ENCODE measurements at places on chromosomes 2 and 18.

DNA sequence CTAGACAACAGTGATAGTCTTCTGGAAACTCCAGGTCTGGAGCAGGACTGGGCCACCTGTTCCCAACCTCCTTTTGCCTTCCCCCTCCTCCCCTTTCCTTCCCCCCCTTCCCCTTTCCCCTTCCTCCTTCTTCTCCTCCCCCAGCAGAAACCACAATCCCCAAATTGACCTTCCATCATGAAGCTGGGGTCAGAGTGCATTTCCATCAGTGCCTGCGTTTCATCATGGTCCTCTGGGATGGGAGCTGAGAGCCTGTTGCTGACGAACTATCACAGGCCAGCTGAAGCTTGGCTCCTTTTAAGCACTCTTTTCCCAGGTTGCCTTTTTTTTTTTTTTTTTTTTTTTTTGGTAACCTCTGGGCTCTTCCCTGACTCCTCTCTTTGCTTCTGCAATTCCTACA, 52.6 kb upstream of the SMAD2 start:
- DNase-seq, result no peak

DNA sequence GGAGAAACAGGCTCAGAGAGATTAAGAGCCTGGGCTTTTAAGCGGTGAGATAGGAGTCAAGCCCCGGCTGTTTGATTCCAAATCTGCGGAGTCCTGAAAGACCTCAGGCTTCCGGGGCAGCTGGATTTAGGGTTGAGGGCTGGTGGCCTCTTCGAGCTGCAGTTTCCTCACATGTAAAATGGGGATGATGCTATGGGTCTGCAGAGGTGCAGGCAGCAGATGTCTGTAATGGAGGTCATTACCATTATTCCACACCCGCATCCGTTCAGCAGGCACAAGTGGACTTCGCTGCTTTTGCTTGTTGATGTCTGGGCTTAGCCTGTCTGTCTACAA, 175.6 kb upstream of the HS6ST1 start:
- DNase-seq, result no peak

GRCh38 chr2:33204945-33205344, 258.2 kb downstream of the LTBP1 start:
- no peak for DNase-seq

DNA sequence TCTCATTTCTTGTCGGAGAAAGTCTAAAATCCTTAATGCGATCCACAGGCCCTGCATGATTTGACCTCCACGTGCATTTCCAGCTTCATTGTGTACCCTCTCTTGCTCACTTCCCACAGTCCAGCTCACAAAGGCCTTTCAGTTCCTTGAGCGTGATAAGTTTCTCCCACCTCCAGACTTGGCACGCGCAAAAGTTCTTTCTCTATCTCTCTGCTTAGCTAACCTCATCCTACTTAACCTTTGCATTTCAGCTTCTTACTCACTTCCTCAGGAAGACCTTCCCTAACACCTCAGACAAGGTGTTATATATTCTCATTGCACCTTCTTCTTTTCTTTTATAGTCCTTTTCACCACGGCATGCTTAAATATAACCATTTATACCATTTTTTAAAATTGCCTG, 124.8 kb upstream of the XPO1 start:
- DNase-seq, result no peak

GRCh38 chr2:45332094-45332493, 279.0 kb downstream of the SRBD1 start:
- DNase-seq, result no peak

DNA sequence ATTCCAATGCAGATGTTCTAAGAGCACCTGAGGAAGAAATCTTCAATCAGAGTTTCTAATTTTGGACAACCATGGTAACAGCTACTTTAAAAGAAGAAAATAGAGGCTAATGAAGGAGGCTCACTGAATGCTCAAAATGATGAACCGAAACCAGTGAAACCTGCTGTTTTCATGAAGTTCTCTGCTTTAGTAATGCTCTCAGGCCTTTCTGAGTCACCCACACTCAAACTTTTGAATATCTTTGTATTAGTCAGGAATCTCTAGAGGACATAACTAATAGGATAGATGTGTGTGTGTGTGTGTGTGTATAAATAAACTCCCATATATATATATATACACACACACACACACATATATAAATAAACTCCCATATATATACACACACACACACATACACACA, 76.9 kb upstream of the RIT2 start:
- no peak for DNase-seq

- DNase-seq, result no peak
Measured at GRCh38 chr2:95284886-95285541, 10.8 kb downstream of the PROM2 start.

GRCh38 chr2:233213975-233214374, 37.5 kb upstream of the ATG16L1 start:
- no peak for DNase-seq

GRCh38 chr18:2213905-2214304, 357.4 kb downstream of the METTL4 start:
- no peak for DNase-seq

- DNase-seq, result no peak
Measured at GRCh38 chr2:120472031-120472430, 126.1 kb downstream of the INHBB start.

GRCh38 chr2:70668432-70668831, 99.6 kb downstream of the ADD2 start:
- DNase-seq, result no peak

DNA sequence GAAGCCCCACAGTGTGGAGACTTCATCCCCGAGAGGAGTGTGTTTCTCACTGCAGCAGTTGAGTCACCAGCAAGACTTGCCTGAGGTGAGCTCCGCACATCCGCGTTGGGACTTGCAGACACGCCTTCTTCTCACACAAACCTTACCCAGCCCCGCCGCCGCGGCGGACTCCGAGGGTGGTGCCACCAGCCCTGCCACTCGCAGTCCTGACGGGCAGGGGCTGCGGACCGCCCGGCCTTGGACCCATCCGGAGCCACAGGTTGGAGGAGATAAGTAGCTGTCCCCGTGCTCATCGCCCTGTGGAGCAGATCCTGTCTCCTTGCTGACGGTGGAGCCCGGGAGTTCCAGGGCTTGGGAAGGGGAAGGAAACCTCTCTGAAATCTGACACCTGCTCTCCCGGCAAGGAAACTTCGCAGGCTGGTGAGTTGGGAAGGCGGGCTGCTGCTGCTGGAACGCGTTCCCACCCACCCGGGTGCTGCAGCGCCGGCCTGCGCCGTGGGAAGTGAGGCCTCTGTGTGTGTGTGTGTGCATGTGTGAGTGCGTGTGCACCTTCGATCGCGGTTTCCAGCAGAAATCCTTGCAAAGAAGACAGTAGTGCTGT, at the start of gene RAB27B:
Gene RAB27B (plus strand): TSS at position 197 of the 601 bp plus-strand sequence. CDS start 49,109 bp downstream, outside the sequence.
- DNase-seq, result peak; percentile 55

GRCh38 chr2:16537347-16537746, 128.3 kb downstream of the CYRIA start:
- no peak for DNase-seq

GRCh38 chr2:173851141-173851641, 114.0 kb downstream of the SP3 start:
- DNase-seq, result no peak

GRCh38 chr2:174704642-174705041, 59.6 kb downstream of the CHRNA1 start:
- DNase-seq, result no peak

GRCh38 chr2:218993345-218994315, at the start of gene CRYBA2:
Gene CRYBA2 (minus strand): TSS chr2:218993422. CDS start chr2:218993176, 246 bp downstream.
- DNase-seq, result no peak

DNA sequence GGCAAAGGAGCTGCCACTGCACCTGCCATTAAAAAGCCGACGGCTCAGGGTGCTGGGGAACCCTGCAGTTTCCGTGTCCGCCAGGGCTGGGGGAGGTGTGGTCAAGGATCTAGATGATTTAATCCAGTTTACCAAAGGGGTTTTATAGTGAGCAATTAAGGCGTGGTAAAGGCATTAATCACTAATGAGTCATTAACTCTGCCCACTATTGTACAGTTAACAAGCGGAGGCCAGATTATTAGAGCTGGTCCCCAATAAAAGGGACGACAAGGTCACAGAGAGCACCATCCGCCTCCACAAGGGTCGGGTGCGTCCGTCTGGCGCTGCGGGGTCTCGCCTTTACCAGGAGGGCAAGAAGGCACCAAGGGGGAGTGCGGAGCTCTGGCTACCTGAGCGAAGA, 9.6 kb downstream of the RAX start:
- no peak for DNase-seq

DNA sequence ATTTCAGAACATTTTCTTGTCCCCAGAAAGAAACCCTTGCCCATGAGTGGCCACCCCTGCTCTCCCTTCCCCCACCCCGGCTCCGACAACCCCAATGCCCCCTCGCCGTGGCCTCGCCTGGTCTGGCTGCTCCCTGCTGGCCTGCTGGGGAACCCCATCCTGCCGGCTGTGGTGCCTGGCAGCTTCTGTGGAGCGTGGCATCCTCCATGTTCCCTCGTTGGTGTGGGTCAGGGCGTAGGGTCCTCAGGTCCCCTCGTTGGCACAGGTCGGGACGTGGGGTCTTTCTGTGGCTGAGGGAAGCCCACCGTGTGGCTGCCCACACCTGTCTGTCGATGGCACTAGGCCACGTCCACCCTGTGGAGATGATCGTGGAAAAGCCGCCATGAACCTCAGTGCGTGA, 61.9 kb downstream of the NFATC1 start:
- no peak for DNase-seq

GRCh38 chr2:44599130-44599529, 237.4 kb downstream of the CAMKMT start:
- DNase-seq, result no peak

GRCh38 chr2:37180006-37180639, 8.3 kb downstream of the SULT6B1 start:
- no peak for DNase-seq

GRCh38 chr2:1140389-1141003, 189.8 kb downstream of the SNTG2 start:
- DNase-seq, result peak; percentile 47

- no peak for DNase-seq
Measured at GRCh38 chr2:221513232-221513631, 58.9 kb downstream of the EPHA4 start.

- no peak for DNase-seq
Measured at GRCh38 chr2:207243601-207244000, 77.9 kb upstream of the KLF7 start.

- DNase-seq, result no peak
Measured at GRCh38 chr2:236661762-236662110, 92.1 kb downstream of the ACKR3 start.

- no peak for DNase-seq
Measured at GRCh38 chr18:36153203-36153602, 23.5 kb downstream of the ELP2 start.

GRCh38 chr18:28804512-28805202, 627.7 kb upstream of the CDH2 start:
- DNase-seq, result no peak

- peak; percentile 56 for DNase-seq
Measured at GRCh38 chr2:113157118-113157896, 16.5 kb upstream of the PSD4 start.

- peak; percentile 69 for DNase-seq
Measured at GRCh38 chr2:136327162-136327852, 209.4 kb upstream of the CXCR4 start.

GRCh38 chr2:159109517-159109916, 141.1 kb downstream of the TANC1 start:
- no peak for DNase-seq

GRCh38 chr2:28048341-28048740, 157.8 kb downstream of the BABAM2 start:
- no peak for DNase-seq

GRCh38 chr2:33104052-33104623, 157.4 kb downstream of the LTBP1 start:
- DNase-seq, result no peak

- no peak for DNase-seq
Measured at GRCh38 chr2:129071531-129071930, 752.9 kb upstream of the HS6ST1 start.

DNA sequence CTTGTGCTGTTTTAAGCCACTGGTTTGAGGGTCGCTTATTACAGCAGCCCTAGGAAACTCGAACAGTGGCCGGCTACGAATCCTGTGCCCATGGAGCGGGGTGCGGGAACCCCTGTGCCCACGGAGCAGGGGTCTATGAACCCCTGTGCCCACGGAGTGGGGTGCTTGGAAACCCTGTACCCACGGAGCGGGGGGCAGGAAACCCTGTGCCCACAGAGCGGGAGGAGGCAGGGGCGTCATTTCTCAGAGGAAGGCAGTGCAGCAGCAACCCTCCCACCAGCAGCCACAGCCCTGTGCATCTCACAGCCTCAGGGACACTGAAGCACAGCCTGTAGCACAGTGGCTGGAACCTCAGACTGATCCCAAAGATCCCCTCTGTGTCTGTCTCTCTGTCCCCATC, 34.2 kb upstream of the GPC1 start:
- no peak for DNase-seq

DNA sequence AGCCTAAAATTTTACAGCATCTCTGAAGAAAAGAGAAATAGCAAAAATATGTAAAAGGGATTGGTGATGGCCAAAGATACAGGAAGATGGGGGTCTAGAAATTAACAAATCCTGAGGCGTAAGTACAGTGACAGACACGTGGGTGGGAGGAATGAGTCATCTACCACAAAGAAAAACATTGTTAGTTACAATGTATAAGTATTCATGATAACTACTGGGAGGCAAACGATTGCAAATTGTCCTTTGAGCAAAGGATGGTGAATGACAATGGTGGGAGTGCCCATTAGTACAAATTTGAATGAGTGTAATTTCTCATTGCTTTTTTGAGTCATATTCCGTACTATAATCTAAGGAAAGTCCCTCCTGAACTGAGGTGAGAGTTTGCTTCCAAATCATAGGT, 809.0 kb upstream of the FAM98A start:
- DNase-seq, result no peak

GRCh38 chr2:168174756-168175155, 72.6 kb downstream of the STK39 start:
- DNase-seq, result peak; percentile 26

GRCh38 chr2:202529389-202529788, 105.4 kb upstream of the FAM117B start:
- DNase-seq, result no peak

DNA sequence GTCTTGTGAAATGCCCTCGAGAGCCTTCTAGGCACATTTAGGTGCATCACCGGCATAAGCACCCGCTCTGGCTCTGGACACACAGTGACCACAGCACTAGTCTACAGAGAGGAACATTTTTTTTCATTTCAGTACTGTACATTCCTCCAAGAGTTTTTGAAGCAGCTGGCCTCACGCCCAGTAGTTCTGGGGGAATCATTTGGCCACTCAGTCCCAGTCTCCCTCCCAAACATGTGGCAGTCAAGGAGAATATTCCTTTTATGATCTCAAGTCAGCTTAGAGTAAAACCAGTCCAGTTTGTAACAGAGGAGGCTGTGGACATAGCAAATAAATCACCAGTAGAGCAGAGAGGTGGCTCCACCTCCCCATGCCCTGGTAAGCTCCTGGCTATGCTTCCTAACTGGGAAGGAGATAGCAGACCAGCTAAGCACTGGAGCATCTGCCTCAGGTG, 48.1 kb downstream of the KCNE4 start:
- DNase-seq, result no peak

- DNase-seq, result no peak
Measured at GRCh38 chr2:43057026-43057741, 169.2 kb downstream of the ZFP36L2 start.

GRCh38 chr2:112149866-112150435, 11.8 kb downstream of the FBLN7 start:
- DNase-seq, result no peak

- DNase-seq, result no peak
Measured at GRCh38 chr2:40820319-40820718, 368.4 kb upstream of the SLC8A1 start.
